Mesendoderm (in vitro differentiated cells): ENCODE measurements at places on chromosomes 3 and 15.

- H3K4me3 ChIP-seq, result no peak overlapping the region
- no peaks in the 10 kb centered on the region for H3K27me3 ChIP-seq
- peak; percentile 2 for DNase-seq
- H3K36me3 ChIP-seq, result no peaks in the 10 kb centered on the region
Measured at GRCh38 chr3:81554388-81554787, 207.1 kb downstream of the GBE1 start.

GRCh38 chr3:16765661-16766060, 119.1 kb upstream of the PLCL2 start:
- H3K27ac ChIP-seq, result no peak overlapping the region
- no peaks in the 10 kb centered on the region for H3K36me3 ChIP-seq
- no peaks in the 10 kb centered on the region for H3K27me3 ChIP-seq
- no peak overlapping the region for H3K4me3 ChIP-seq

- H3K4me3 ChIP-seq, result no peak overlapping the region
- DNase-seq, result no peak
- H3K27me3 ChIP-seq, result no peaks in the 10 kb centered on the region
- no peak overlapping the region for H3K27ac ChIP-seq
- no peaks in the 10 kb centered on the region for H3K4me1 ChIP-seq
Measured at GRCh38 chr3:194046995-194047645, 88.8 kb upstream of the HES1 start.

DNA sequence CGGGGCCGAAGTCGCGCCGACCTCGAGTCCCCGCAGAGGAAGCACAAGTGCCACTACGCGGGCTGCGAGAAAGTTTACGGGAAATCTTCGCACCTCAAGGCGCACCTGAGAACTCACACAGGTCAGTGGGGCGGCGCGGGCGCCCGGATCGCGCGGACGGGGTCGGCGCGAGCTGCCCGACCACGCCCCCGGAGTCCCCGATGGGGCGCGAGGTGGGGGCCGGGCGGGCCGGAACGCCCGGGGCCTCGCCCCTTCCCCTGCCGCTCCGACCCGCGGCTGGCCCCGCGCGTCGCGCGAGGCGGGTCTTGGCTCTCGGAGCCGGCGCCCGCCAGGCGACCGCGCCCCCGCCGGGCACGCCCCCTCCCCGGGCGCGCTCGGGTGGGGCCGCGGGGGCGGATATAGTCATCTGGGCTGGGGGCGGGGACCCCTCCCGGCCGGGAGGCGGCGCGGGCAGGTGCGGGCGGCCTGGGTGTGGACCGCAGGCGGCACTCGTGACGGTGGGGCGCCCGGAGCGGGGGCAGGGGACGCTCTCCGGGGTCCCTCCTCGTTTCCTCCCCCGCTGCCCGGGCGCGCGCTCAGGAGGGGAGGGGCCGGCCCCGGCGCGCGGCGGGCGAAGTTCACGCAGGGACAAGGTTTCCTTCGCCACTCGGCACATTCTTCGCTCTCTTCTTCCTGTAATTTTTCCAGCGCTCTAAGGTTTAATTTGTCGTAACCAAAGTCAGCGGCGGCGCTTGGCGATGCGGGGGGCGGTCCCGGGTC, 1.2 kb downstream of the KLF13 start:
- H3K36me3 ChIP-seq, result no peaks in the 10 kb centered on the region
- no peaks in the 10 kb centered on the region for H3K27me3 ChIP-seq
- peak overlapping the region; percentile 37 for H3K27ac ChIP-seq
- H3K4me1 ChIP-seq, result peaks cover 3% of the 10 kb centered on the region
- DNase-seq, result peak; percentile 48

GRCh38 chr3:186152361-186152798, 43.5 kb upstream of the ETV5 start:
- H3K36me3 ChIP-seq, result no peaks in the 10 kb centered on the region
- H3K27ac ChIP-seq, result no peak overlapping the region
- no peak for DNase-seq
- H3K27me3 ChIP-seq, result no peaks in the 10 kb centered on the region
- no peaks in the 10 kb centered on the region for H3K4me1 ChIP-seq

DNA sequence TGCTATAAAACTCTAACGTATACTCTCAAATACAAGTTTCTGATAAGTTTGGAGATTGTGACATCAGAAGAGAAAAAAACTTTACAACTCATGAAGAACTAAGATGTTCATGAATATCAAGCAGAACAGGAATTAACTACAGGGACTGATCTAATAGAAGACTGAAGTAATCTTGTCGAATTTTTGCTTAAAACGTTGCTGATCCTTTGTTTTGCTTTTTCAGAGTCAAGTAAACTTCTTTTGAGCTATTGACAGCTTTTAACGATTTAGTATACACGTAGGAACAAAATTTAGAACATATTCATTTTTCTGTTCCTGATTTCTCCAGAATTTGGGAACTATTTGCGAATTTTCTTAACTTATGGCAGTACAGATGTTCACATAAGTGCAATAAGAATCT, 610.2 kb downstream of the SI start:
- no peak overlapping the region for H3K4me3 ChIP-seq
- H3K27me3 ChIP-seq, result no peaks in the 10 kb centered on the region
- no peaks in the 10 kb centered on the region for H3K4me1 ChIP-seq
- H3K27ac ChIP-seq, result no peak overlapping the region
- DNase-seq, result peak; percentile 19
- H3K36me3 ChIP-seq, result no peaks in the 10 kb centered on the region

DNA sequence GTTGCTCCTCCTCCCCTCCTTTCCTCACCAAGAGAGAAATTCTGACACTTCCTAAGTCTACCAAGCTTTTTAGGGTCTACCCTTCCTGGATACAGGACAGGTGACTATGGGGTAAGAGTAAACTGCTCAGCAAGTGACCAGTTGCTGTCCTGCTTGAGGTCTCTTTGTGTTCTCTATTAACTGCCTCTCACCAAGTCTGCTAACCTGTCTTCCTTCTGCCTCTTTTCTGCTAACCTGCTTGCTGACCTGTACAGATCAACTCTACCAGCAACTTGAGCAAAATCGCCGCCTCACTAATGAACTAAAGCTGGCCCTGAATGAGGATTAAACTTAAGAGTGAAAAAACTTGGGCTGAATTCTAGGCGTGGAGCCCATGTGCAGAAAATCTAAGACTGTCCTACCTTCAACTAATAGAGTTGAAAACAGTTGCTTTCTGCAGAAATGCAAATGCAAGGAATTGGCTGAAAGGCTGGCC, 27.1 kb downstream of the TPM1 start:
- H3K4me3 ChIP-seq, result no peak overlapping the region
- no peaks in the 10 kb centered on the region for H3K4me1 ChIP-seq
- no peak for DNase-seq
- H3K36me3 ChIP-seq, result peaks cover 8% of the 10 kb centered on the region
- H3K27ac ChIP-seq, result no peak overlapping the region

DNA sequence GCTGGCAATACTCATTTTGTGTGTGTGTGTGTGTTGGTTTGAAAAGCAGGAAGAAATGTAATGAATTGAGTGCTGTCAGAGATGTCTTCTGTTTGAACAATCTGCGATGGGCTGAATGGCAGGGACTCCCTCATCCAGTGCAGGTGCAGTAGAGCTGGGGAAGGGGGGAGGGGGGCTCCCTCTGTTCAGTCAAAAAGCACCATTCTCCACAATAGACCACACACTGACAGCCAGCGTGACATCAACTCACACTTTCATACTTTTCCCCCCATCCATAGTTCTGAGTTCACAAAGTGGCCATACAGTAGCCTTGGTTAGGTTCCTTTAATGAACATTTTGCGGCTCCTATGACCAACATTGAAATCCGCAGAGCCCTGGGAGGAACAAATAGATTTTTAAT, 10.4 kb downstream of the SOX2 start:
- H3K27ac ChIP-seq, result no peak overlapping the region
- H3K36me3 ChIP-seq, result no peaks in the 10 kb centered on the region
- H3K4me3 ChIP-seq, result no peak overlapping the region
- peaks cover 31% of the 10 kb centered on the region for H3K27me3 ChIP-seq

GRCh38 chr15:66654739-66655375, 47.2 kb upstream of the SMAD6 start:
- H3K27ac ChIP-seq, result no peak overlapping the region
- no peaks in the 10 kb centered on the region for H3K36me3 ChIP-seq
- H3K4me1 ChIP-seq, result peaks cover 8% of the 10 kb centered on the region
- no peaks in the 10 kb centered on the region for H3K27me3 ChIP-seq
- DNase-seq, result peak; percentile 55

DNA sequence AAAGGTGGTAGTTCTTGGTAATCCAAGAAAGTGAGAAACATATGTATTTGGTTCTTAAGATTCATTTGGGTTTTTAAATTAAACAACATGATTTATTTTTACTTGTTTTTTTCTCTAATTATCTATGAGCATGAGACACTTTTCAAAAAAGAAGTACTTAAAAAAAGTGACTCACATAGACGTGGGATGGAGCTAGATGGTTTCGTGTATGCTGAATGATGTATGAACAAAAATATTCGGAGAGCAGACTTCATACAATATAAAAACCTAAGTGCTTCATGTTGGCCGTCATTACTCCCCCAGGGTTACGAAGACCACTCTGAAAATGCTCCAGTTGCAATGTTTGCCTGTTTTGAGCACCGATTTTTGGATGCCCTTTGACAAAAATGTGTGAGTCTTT, 90.9 kb downstream of the RORA start:
- no peaks in the 10 kb centered on the region for H3K36me3 ChIP-seq
- DNase-seq, result no peak
- no peak overlapping the region for H3K27ac ChIP-seq
- no peaks in the 10 kb centered on the region for H3K27me3 ChIP-seq

DNA sequence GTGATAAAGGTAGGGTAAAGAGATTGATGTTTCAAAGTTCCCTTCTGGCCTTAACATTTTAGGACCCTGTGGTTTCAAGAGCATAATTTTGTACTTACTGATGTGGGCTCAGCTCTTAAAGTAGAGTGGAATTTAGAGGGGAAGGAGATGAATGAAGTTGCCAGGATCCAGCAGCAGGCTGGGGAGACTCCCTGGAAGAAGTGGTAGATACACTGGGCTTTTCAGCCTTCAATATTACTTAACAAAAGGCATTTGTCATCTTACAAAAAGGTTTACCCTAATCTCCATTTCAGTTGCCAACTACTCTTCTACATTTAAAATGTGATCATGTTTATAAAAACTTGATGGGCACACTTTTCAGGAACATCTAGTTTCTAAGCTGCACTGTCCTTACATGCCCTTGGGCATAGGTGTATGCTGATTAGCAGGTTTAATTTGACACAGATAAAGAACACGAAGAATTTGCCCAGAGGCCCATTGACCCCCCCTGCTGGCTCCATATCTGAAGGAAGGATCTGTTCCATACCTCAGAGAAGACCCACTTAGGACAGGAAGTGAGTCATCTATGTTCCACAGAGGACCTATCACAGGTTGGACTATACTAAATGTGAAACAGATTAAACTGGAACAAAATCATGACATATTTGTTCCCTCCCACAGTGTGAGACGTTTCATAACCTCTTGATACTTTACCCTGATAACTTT, 93.0 kb upstream of the LPP start:
- H3K36me3 ChIP-seq, result no peaks in the 10 kb centered on the region
- H3K4me3 ChIP-seq, result no peak overlapping the region
- peaks cover 8% of the 10 kb centered on the region for H3K4me1 ChIP-seq
- no peaks in the 10 kb centered on the region for H3K27me3 ChIP-seq
- peak; percentile 93 for DNase-seq

DNA sequence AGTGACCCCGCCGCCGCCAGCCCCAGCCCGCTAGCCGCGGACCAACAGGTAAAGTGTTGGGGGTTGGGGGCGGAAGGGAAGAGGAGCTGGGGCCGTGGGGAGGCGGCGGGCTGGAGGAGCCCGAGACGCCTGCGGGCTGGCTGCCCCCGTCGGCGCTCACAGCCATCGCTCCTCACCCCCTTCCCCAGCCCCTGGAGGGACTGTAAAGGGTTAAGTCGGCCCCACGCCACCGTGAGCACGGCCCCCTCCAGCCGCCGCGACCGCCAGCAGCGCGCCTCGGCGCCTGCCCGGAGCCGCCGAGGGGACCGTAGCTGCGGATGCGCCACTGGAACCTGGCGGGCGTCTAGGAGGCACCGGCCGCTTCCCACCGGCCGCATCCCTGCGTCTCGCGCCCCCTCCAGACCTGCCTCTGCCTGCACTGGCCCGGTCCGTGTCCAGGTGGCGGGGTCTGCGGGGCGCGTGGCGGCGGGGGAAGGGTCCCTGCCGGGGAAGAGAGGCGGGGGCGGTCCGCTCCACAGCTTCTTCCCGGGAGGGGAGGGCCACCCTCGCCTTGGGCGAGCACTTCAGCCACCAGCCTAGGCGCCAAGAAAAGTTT, 522 bp downstream of the MED12L start:
- H3K27me3 ChIP-seq, result no peaks in the 10 kb centered on the region
- peak; percentile 74 for DNase-seq
- H3K36me3 ChIP-seq, result no peaks in the 10 kb centered on the region
- peak overlapping the region; percentile 89 for H3K27ac ChIP-seq
- H3K4me1 ChIP-seq, result peaks cover 9% of the 10 kb centered on the region
- H3K4me3 ChIP-seq, result peak overlapping the region; percentile 54
